SHP77 (cell line): ENCODE measurements at places on chromosomes 3 and 15.

DNA sequence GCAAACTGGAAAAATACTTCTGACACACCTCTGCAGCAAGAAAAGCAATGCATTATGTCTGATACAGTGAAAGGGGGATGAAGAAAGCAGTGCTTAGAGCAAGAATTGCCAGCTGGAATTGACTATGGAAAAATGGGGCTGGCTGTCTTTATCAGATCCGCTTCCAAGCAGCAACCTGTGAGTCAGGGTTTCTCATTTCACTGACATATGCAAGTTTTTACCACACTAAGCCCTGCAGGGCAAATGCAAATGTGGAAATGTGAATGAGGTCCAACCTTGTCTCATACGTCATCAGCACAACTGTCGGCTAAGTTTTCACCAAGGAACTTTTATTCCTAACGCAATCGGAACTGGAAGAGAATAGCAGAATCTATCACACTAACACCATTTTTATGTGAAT, 172.5 kb upstream of the GADL1 start:
- DNase-seq, result no peak

- DNase-seq, result no peak
These were observed 34.2 kb upstream of the GALNT15 start for GRCh38 chr3:16140116-16140893.

DNA sequence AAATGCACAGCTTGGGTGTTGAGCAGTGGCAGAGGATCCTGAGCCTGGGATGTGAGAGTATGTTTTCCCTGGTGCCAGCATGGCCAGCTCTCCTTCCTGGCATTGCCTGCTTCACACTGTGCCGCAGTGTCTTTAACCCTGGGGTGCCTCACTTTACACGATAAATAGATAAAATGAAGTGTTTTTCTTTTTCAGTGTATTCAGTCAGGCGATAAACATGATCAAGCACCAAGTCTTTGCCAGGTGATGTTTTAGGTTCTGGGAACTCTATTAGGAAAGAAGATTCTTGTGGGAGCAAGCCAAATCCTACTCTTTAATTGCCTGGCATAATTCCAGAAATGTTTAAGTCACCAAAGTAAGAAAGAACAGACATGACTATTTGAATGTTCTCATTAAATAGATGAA, 14.0 kb downstream of the ABHD6 start:
- DNase-seq, result no peak

DNA sequence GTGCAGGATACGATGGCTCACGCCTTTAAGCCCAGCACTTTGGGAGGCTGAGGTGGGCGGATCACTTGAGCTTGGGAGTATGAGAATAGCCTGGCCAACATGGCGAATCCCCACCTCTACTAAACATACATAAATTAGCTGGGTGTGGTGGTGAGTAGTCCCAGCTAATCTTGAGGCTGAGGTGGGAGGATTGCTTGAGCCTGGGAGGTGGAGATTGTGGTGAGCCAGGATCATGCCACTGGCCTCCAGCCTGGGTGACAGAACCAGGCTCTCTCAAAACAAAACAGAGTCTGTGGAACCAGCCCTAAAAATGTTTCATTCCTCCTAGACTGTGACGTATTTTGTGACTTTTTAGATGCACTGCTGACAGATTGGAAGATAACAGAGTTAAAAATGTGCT, 34.3 kb upstream of the RAD51 start:
- DNase-seq, result no peak

DNA sequence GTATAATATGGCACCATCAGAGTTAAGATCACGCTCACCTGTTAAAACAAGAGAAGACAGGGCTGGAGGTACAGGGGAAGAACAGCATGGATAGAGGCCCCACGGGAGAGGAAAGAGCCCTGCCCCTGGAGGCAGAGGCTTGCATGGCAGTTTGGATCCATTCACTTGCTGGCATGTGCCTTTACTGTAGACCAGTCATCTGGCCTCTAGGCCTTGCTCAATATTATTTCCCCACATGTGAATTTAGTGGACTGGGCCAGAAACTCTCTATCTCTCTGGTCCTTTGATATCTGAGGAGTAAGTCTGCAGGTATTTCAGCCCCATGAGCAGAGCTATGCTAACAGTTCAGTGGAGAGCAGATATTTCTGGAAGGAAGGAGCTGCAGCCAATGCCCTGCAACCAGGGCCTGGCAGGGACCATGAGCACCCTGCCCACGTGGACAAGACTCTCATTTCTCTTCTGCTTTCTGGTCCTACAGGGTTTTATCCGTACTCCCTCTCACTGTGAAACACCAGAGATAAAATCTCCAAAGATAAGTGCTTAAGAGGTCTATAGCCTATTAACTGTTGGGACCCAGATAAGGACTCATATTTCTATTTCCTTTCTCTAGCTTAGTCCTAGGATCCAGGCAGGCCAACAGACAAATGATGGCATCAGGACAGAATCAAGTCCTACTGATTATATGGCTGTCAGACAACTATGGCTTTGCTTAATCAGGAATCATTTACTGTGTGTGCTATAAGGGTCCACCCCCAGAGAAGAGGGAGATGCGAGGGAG, 65.0 kb downstream of the CLDN11 start:
- DNase-seq, result no peak

GRCh38 chr3:186998937-186999368, 68.6 kb downstream of the ST6GAL1 start:
- DNase-seq, result no peak

DNA sequence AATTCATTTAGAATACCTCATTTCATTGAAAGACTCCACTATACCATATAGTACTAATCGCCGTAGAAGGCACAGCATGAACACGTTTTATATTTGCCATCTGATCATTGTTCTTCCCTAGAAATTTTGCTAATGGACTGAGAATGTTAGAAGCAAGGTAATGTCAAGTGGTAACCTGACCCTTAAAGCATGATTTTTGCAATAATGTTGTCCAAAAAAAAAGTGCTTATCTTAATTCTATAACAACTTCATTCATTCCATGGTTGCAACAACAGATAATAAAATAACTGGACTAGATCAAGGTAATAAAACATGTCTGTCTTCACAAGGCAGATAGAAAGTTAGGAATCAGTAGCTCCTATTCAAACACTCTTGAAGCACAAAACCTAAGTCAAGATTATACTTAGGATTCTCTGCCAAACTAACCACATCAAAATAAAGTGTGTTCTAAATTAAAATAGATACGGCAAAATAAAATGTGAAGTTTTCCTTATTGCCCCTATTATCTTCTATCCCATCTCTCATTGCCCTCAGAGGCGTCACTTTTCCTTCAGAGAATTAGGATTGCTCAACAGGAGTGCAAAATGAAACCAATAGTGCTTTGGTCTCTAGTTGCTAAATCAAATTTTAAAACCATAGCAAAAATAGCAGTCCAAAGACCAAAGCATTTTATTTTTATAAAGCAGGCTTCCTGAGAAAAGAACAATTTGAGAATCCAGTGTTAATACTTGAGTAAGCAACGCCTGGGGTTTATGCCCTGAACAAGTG, 317.4 kb upstream of the UBE2E2 start:
- no peak for DNase-seq

- no peak for DNase-seq
These were observed 81.4 kb downstream of the TM4SF4 start for GRCh38 chr3:149555927-149556326.

DNA sequence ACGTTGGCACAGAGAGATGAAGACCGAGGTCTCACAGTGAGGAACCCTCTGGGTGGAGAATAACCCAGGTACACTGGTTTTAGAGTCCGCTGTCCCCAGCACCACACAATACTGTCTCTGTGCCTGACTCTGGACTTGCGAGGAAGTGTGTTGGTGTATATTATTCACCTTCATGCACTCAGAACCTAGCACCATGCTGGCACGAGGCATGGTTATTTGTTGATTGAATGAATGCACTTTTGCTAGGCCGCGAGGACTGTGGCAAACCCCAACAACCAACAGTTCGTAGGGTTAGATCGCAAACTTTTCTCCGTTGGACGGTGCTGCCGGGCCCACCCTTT, 484 bp upstream of the C3orf52 start:
- no peak for DNase-seq

DNA sequence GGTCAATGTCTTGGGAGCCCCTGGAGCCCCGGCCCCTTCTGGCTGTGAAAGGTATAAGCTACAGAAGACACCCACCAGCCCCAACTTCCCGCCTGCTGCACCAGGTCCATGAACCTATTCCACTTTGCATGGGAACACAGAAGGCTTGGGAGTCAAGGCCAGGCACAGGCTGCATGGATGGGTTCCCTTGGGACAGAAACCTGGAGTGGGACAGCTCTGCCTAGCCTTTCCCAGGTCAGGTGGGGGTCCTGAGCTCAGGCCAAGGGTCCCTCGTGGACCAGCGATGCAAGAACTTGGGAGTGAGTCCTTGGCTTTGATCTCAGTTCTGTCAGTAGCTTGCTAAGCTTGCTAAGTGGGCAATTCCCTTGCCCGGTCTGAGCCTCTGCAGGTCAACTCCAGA, 25.0 kb downstream of the TKT start:
- DNase-seq, result no peak

- DNase-seq, result no peak
These were observed 30.4 kb downstream of the NFKBIZ start for GRCh38 chr3:101879623-101880284.

- DNase-seq, result no peak
These were observed 5.5 kb upstream of the ITIH3 start for GRCh38 chr3:52788890-52789745.

GRCh38 chr15:31089368-31090047, 12.0 kb downstream of the TRPM1 start:
- DNase-seq, result no peak

DNA sequence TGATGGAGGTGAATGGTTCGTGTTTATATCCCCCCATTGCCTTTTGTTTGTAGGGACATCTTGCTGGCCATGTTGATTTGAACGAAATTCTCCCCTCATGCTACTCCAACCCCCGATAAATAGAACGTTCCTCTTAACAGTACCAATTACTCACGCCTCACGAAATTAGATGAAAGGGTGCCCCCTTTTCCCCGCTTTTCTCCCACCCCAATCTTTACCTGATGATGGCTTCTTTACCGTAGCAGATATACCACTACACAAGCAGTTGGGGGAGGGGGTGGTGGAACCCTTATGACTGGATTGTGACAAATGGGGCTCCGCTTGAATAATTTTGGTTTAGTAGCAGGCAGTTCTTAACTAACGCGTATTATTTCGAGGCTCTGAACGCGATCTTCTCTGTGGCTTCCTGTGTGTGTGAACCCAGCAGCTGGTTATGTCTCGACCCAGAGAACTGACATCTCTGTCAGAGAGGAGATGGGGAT, 1.1 kb downstream of the PIAS1 start:
- DNase-seq, result no peak

DNA sequence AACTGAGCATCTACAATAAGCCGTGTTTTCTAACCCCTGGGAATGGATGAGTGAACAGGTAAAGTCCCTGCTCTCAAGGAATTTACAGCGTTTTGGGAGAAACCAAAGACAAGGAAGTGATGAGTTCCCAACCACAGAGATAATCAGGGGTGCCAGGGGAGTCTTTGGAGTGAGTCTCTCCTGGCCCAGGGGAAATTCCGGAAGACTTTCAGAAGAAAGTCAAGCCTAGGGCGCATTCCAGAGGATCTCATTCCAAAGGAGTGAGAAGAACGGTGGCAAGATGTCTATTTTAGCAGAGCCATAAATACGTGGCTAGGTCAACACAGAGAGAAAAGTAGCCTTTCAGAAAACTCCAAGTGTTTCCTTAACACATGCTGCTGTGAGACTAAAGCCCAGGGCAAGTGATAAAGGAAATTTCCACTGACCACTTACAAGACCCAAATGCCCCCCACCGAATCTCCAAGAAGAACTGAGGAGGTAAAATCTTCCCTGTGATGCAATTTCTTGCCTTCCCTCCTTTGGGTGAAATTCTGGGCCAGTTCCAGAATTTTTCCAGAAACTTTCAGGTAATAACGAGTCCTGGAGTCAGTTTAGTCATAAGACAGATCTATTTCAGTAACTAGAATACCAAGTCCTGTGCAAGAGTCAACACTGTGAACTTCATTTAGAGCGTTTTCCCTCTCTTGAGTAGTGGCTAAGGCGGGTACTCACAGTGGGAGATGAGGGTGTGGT, 437.4 kb downstream of the NR2F2 start:
- no peak for DNase-seq

DNA sequence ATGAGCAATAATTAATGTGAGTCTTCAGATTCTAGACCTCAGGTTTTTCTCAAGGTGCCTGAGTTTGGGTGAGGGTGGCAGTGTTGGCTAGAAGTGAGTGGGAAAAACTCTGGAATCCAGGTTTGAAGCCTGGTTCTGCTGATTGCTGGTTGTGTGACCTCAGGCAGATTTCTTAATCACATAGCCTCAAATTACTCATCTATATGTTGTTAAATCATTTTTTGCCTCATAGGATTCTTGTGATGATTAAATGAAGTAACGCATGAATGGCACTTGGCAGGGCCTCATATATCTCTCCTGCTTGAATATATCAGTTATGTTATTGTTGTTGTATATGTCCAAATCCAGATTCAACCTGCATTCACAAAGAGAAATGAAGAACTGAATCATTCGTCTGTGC, 60.5 kb downstream of the NR2F2 start:
- DNase-seq, result no peak

GRCh38 chr3:42498791-42499477, 3.5 kb upstream of the VIPR1 start:
- DNase-seq, result no peak

GRCh38 chr15:90099868-90100831, 2.1 kb downstream of the IDH2 start:
- peak; percentile 31 for DNase-seq
